ENCODE measurements at places on chromosomes 7 and 10. TPM values are rescaled to one million over a fixed set of nuclear protein-coding genes. Genes with fewer than 3 reads are reported as not detected.

The SEMA3C gene
- total RNA-seq, result 111 TPM

The EN2 gene
- total RNA-seq, result not detected

The CDCA7L gene
- 38.2 TPM for total RNA-seq

The CH25H gene
- total RNA-seq, result not detected

The ECHDC3 gene
- 58.0 TPM for total RNA-seq

The ITPRID1 gene
- not detected for total RNA-seq

Measured in hair follicular keratinocyte (primary cell).